ENCODE measurements at places on chromosomes 11 and 22. TPM values are rescaled to one million over a fixed set of nuclear protein-coding genes. Genes with fewer than 3 reads are reported as not detected.

The WEE1 gene
- 23.6 TPM for total RNA-seq

The POU2F3 gene
- not detected for total RNA-seq

The IGLL1 gene
- total RNA-seq: not detected

The TRPM5 gene
- not detected for total RNA-seq

The RGL4 gene
- not detected for total RNA-seq

The POU2AF1 gene
- total RNA-seq: not detected

Data from bronchus fibroblast of lung (primary cell).